Caco-2 (cell line): ENCODE measurements at places on chromosomes 3 and 15. TPM values are rescaled to one million over a fixed set of nuclear protein-coding genes. Genes with fewer than 3 reads are reported as not detected.

GRCh38 chr15:34855413-34855812 is 60.1 kb upstream of the ACTC1 start:
- H3K27ac ChIP-seq, result no peak overlapping the region
- no peaks in the 10 kb centered on the region for H3K36me3 ChIP-seq
- H3K4me3 ChIP-seq, result no peak overlapping the region
- H3K4me1 ChIP-seq, result no peaks in the 10 kb centered on the region

DNA sequence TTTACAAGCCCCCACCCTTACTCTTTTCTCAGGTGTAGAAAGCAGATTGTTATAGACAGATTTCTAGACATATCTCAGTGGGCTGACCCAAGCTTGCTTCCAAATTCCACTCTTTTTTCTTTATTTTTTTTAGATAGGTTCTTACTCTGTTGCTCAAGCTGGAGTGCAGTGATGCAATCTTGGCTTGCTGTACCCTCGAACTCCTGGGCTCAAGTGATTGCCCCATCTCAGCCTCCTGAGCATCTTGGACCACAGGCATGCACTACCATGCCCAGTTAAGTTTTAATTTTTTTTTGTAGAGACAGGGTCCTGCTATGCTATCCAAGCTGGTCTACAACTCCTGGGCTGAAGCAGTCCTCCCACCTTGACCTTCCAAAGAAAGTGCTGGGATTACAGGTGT is 53.5 kb upstream of the ADAMTS9 start:
- H3K36me3 ChIP-seq, result no peaks in the 10 kb centered on the region
- no peak for DNase-seq
- no peak overlapping the region for H3K27ac ChIP-seq
- no peaks in the 10 kb centered on the region for H3K4me1 ChIP-seq
- no peak overlapping the region for H3K4me3 ChIP-seq

DNA sequence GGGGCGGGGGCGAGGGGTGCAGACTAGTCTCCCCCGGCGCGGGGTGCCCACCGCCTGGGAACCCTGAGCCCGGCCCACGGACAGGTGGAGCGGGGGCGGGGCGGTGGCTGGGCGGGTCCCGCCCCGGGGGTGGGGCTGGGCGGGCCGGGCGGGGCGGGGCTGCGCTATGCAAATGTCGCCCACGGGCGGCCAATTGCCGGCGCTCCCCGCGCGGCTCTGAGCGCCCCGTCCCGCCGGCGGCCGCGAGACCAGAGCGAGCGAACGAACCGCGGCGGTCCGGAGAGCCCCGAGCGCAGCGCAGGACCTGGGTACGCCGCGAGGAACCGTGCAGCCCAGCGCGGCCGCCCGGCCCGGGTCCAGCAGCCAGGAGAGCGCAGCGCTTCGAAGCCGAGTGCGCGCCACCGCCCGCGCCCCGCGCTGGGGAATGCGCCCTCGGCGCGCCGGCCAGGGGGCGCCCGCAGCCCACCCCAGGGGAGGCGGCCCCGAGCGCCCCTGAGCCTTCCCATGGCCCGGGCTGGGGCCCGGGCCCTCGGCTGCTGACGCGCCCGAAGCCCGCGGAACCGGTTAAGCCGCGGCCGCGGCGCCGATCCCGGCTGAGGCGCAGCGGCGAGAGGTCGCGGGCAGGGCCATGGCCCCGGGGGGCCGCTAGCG is at the start of gene SEMA3F:
TSS of gene SEMA3F (plus strand) at position 485 of the 651 bp plus-strand sequence. CDS start 4,299 bp downstream, outside the sequence.
- H3K36me3 ChIP-seq, result no peaks in the 10 kb centered on the region
- DNase-seq, result peak; percentile 83

CAMK1 gene
- 9.7 and 11.9 TPM in 2 replicates for total RNA-seq
